Midbrain (tissue), 1 donor: ENCODE measurements at places on chromosomes 13 and 19.

DNA sequence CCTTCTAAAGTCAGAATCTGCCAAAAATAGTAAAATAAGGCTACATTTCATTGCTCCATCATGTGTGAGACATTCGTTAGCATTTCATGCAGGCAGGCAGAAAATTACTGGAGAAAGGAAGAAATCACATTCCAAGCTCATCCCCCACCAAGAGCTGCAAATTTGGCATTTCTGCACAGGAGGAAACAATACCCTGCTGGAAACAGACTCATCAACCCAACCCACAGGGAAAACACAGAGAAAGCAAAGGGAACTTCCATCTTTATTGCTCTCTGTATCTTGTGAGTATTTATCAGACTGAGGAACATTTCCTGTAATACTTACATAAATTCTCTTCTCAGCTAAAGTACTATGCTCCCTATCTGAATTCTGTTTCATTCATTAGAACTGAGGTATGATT is 95.7 kb downstream of the KCTD12 start:
- DNase-seq, result no peak

- DNase-seq, result no peak
Measured at GRCh38 chr13:35838356-35838755, 292.8 kb downstream of the DCLK1 start.

- DNase-seq, result peak; percentile 5
Measured at GRCh38 chr19:58409010-58409790, 751 bp downstream of the ZNF584 start.

- DNase-seq, result no peak
Measured at GRCh38 chr13:113645329-113645728, 12.7 kb downstream of the ATP4B start.

DNA sequence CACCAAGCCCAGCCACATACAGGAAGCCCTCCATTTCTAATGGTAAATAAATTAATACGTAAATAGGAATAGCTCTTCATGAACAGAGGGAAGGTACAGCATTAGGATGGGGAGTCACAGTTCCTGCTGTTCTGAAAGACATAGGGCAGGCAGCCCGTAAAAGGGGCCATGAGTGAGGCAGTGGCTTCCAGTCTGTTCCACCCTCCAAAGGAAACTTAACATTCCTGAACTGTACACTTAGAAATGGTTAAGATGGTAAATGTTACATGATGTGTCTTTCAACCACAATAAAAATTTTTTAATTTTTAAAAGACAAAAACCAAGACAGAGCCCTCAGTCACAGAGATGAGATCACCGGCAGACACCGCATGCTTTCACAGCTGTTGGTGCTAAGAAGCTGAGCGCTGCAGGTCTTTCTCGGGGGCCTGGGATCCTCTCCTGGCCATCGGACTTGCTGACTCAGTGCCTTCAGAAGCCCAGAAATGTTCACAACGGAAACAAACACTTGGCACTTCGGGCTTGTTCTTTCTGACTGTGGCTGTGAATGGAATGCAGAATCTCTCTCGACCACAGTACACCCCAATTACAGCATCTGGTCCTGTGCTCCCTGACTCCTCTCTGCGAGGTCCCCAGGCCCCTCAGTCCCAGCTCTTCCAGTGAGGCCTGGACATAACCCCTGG is 36.4 kb downstream of the EPS15L1 start:
- DNase-seq, result peak; percentile 58

- no peak for DNase-seq
Measured at GRCh38 chr13:75762076-75762937, 126.2 kb downstream of the LMO7 start.

GRCh38 chr13:110405597-110406450 is 98.7 kb downstream of the COL4A2 start:
- DNase-seq, result no peak

DNA sequence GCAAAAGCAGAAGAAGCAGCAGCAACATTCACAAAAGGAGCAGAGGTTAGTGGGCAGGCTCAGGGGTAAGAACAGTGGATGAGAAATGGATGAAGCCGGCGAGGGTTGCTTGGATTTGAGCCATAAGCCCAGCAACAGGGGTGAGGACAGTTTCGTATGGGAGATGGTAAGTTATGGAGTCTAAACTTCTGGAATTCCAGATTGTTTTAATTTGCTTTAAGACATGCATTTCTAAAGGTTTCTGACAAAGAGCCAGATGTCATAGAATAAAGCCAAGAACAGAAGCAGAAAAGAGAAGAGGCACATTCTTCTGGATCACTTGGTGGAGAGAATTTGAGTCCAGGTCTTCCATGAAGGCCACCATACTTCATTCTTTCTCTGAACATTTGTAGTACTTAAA is 76.6 kb downstream of the TNFSF11 start:
- no peak for DNase-seq

GRCh38 chr13:80605011-80605410 is 264.1 kb upstream of the SPRY2 start:
- no peak for DNase-seq

GRCh38 chr13:102584434-102584833 is 12.4 kb upstream of the TPP2 start:
- DNase-seq, result no peak

DNA sequence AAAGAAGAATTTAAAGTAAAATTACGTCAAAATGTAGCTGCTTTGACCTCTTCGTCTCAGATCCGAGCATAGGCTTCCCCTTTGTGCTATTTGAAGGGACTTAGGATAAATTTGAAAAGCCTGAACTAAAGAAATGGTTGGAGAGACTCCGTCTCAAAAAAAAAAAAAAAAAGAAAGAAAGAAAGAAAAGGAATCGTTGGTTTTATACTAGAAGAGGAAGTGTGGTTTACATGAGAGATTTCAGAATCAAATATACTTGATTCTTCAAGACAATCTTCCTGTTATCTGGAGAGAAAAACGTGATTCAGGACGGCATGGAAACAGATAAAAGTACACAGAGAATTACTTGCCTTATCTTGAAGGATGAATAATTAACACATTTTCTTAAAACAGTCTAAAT is 474 bp upstream of the ZNF780B start:
- DNase-seq, result no peak

DNA sequence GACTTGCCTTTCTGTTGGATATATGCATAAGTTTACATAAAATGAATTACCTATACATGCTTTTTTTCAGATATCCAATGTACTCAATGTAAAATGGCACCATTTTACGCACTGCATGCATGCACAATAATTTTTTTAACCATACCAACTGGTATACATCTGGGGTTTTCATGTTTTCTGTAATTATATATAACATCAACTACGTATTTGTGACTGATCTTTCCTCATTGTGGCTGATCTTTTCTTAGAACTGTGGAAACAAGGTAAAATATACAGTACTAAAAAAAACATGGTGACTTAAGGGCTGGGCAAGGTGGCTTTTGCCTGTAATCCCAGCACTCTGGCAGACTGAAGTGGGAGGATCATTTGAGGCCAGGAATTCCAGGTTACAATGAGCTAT is 18.5 kb downstream of the PSPC1 start:
- DNase-seq, result no peak

- DNase-seq, result no peak
Measured at GRCh38 chr19:29682236-29682895, 17.1 kb downstream of the PLEKHF1 start.

GRCh38 chr13:33178209-33178840 is 107.2 kb downstream of the STARD13 start:
- DNase-seq, result no peak

DNA sequence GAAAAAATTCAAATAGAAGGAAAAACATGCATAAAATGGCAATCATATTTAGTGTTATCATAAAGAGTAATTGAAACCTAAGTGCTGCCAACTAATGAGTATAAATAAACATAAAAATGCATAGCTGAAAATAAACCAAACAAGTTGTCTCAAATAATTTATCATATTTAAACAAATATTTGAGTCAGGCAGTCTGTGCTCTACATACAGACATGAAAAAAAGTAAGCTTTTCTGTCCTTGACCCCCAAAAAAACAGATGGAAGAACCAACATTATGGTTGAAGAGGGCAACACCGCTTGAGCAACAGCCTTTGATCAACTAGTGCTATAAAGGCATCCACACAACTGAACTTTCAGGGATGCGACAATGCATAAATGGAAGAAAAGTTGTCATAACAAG is 735.1 kb upstream of the MIR17HG start:
- DNase-seq, result no peak

DNA sequence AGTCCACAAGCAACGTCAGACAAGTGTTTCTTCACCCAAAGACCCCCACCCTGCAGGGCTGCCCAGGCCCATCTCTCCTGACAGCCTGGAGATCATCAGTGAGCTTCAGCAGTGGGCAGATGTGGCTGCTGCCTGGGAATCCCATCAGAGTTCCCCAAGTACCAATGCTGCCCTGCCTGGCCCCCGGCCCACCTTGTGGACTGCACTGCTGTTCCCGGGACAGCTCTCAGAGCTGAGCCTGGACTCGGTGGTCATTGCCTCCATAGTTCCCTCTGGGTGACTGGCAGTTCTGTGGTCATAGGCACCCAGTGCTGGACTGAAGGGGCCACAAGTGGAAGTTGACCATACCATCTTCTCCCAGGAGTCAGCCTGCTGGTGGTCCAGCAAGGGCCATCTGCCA is 24.5 kb upstream of the ZNF492 start:
- DNase-seq, result no peak

- peak; percentile 85 for DNase-seq
Measured at GRCh38 chr19:39411832-39412099, 703 bp upstream of the PLEKHG2 start.

DNA sequence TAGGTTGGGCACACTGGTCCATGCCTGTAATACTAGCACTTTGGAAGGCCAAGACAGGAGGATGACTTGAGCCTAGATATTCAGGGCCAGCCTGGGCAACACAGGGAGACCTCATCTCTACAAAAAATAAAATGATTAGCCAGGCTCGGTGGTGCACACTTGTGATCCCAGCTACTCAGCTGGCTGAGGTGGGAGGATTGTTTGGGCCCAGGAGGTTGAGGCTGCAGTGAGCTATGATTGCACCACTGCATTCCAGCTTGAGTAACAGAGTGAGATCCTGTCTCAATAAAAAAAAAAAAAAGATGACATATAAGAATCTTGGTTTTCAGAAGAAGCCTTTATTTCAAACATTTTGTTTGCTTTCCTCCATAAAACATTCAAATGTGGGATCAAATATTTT is 178.0 kb downstream of the LIG4 start:
- DNase-seq, result no peak
